Smooth muscle cell of the pulmonary artery (primary cell): ENCODE measurements at places on chromosomes 7 and 10. TPM values are rescaled to one million over a fixed set of nuclear protein-coding genes. Genes with fewer than 3 reads are reported as not detected.

The TSPAN12 gene
- 1.9 and 5.2 TPM in 2 replicates for total RNA-seq

The FAM25C gene
- not detected in 2 replicates for total RNA-seq

The GRID2IP gene
- total RNA-seq, result 0.07 TPM in 1 of 2 replicates, not detected in the other

The EGFR gene
- 47.8 and 64.3 TPM in 2 replicates for total RNA-seq

The MMP21 gene
- 0.13 TPM in 1 of 2 replicates, not detected in the other for total RNA-seq

The ARHGEF5 gene
- total RNA-seq, result 2.0 and 2.4 TPM in 2 replicates

The ENKUR gene
- total RNA-seq, result 0.07 and 0.17 TPM in 2 replicates

The GPR26 gene
- not detected in 2 replicates for total RNA-seq

The AMZ1 gene
- 0.50 and 1.2 TPM in 2 replicates for total RNA-seq

The CNPY1 gene
- total RNA-seq, result not detected in 2 replicates

The CFAP58 gene
- total RNA-seq, result 0.23 and 0.26 TPM in 2 replicates

The LRRD1 gene
- total RNA-seq, result 0.07 and 0.17 TPM in 2 replicates

The FGL2 gene
- total RNA-seq, result 86.5 and 91.3 TPM in 2 replicates

The DUSP5 gene
- 11.0 and 15.8 TPM in 2 replicates for total RNA-seq

The MALRD1 gene
- total RNA-seq, result 0.07 and 0.85 TPM in 2 replicates

The EBF3 gene
- 1.6 and 6.5 TPM in 2 replicates for total RNA-seq

The IFIT1B gene
- 0.03 TPM in 1 of 2 replicates, not detected in the other for total RNA-seq

The LIPN gene
- total RNA-seq, result not detected in 2 replicates

The MKI67 gene
- total RNA-seq, result 3.3 and 7.4 TPM in 2 replicates

The FOXP2 gene
- total RNA-seq, result 0.26 and 0.46 TPM in 2 replicates

The COL17A1 gene
- 0.20 and 1.1 TPM in 2 replicates for total RNA-seq

The C10orf53 gene
- not detected in 2 replicates for total RNA-seq

The PRSS37 gene
- total RNA-seq, result not detected in 2 replicates

The EPHB4 gene
- total RNA-seq, result 50.6 and 74.9 TPM in 2 replicates

The LYZL1 gene
- total RNA-seq, result not detected in 2 replicates

The PTF1A gene
- not detected in 2 replicates for total RNA-seq

The ZNF365 gene
- total RNA-seq, result 6.0 and 11.0 TPM in 2 replicates

The SEPTIN14 gene
- not detected in 2 replicates for total RNA-seq

The IQUB gene
- total RNA-seq, result 0.63 and 0.85 TPM in 2 replicates

The NEBL gene
- total RNA-seq, result 0.65 TPM in 1 of 2 replicates, not detected in the other

The TMEM209 gene
- 8.8 and 9.9 TPM in 2 replicates for total RNA-seq

The ITGA8 gene
- total RNA-seq, result 43.7 and 210 TPM in 2 replicates

The PAX4 gene
- not detected in 2 replicates for total RNA-seq

The GALNT17 gene
- total RNA-seq, result 0.13 TPM in 1 of 2 replicates, not detected in the other

The ATP5MK gene
- 71.9 and 103 TPM in 2 replicates for total RNA-seq

The SYNPO2L gene
- 0.07 TPM in 1 of 2 replicates, not detected in the other for total RNA-seq
